ENCODE measurements at places on chromosomes 16 and 17.

GRCh38 chr17:52048137-52048898 is 110.2 kb downstream of the CA10 start:
- no peak for DNase-seq

- no peak for DNase-seq
Measured at GRCh38 chr16:1534021-1535020, 855 bp downstream of the TMEM204 start.

DNA sequence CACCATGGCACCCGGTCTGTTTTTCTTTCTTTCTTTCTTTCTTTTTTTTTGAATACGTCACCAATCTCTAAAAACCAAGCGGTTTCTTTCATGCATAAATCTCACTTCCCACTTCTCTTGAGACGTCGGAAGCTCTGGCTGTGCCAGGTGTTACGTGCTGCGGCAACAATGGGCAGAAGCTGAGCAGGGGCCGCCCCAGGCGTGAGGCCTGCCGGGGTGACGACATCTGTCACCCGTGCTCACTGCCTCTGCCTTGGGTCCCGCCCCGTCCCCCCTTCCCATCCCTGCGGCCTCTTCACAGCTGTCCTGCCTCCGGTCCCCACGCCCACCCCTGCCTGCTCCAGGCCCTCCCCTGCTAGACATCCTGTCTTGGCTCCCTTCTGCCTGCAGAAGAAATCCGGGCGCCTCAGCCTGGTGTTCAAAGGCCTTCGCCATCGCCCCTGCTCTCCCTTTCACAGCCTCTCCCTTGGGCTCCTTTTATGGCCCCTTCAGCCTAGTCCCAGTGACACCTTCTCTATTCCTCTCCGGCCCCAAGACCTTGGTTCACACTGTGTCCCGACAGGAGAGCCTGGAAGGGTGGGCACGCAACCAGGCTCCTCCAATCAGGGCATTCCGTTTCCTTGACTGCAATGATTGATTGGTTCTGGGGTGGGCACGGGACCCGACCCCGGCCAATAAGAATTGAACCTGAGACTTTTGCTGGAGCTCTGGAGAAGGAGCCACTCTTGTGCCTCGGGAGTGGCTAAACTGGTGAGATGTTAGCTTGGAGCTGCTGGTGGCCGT is 4.8 kb downstream of the P2RX1 start:
- peak; percentile 65 for DNase-seq

- DNase-seq = no peak
Measured at GRCh38 chr16:70396246-70396904, 42.5 kb downstream of the ST3GAL2 start.

DNA sequence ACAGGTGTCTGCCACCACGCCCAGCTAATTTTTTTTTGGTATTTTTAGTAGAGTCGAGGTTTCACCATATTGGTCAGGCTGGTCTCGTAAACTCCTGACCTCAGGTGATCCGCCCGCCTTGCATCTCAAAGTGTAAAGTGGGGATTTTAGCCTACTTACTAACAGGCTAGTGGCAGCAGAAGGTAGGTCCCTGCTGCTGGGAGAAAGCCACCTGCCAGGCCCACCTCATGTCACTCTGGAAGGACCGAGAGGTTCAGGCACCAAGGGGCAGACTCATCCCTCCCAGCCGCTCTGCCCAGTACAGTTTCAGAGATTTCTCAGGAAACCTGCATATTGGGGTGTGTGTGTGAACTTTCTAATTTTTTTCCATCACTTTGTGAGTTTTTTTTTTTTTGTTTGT is 2.1 kb upstream of the RCVRN start:
- no peak for DNase-seq

GRCh38 chr17:7080456-7081041 is 498 bp upstream of the CLEC10A start:
- DNase-seq = no peak

- no peak for DNase-seq
Measured at GRCh38 chr16:73057291-73058210, 9.6 kb upstream of the ZFHX3 start.

- no peak for DNase-seq
Measured at GRCh38 chr17:39671651-39672521, 3.6 kb downstream of the PNMT start.

DNA sequence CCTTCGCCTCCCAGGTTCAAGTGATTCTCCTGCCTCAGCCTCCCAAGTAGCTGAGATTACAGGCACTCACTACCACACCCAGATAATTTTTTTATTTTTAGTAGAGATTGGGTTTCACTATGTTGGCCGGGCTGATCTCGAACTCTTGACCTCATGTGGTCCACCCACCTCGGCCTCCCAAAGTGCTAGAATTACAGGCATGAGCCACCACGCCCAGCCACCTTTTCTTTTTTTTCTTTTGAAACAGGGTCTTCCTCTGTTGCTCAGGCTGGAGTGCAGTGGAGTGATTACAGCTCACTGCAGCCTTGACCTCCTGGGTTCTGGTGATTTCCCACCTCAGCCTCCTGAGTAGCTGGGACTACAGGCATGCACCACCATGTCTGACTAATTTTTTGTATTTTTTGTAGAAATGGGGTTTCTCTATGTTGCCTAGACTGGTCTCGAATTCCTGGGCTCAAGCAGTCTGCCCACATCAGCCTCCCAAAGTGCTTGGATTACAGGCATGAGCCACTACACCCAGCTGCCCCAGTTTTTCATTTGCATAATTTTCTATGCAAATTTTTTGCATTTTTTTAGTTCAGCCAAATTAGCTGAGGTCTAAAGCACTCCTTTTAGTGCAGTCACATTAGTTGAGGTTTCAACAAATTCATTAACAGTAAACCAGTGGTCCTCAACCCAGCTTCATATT is 11.3 kb downstream of the WWP2 start:
- no peak for DNase-seq

DNA sequence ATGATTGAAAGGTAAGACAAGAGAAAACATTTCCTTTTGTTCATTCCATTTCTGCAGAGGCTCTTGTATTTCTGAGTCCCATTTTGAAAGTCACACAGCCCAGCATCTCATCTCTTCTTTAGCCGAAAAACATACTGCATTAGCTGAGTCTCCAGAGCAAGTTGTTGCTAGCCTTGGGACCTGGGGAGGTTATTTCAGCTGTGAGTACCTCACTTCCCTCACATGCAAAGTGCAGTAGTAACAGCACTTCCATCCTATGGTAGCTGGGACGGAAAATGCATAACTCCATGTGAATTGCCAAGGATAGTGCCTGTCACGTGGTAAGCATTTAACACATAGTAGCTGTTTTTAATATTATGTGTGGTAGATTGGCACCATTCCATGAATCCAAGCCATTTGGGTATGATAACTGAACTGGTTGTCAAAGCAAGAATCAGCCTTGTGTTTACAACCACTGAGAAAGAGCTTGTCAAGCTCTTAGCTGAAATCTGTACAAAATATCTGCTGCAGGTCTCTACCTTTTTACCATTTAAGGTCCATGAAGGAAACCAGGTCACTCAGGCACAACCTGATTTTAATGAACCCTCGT is 345.7 kb downstream of the CDH13 start:
- no peak for DNase-seq

DNA sequence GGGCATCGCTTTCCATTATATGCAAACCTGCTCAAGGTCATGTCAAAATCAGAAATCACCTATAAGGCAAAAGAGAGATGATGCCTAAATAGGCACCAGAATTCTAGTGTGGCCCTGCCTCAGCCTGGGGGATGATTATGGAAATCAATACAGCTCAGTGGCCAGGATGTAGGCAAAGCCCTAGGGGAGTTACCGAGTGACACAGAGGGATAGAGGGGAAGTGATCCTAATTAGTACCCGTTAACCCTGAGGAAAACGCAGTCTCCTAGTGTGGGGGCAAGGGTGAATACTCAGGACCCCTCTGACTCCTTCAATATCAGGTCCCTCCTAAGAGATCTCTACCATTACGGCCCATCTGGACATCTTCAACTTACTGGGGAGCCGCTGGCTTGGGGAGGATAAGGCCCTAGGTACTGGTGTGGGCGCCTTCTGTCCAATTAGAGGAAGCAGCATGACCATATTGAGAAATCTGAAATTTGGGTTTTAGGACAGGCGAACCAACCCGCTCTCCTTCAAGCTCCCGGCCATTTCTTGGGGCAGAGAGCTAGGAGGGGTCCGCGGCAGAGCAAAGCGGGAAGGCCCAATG is 725 bp downstream of the NT5C3B start:
- no peak for DNase-seq

GRCh38 chr17:9199571-9200551 is 178.6 kb downstream of the NTN1 start:
- DNase-seq = no peak

DNA sequence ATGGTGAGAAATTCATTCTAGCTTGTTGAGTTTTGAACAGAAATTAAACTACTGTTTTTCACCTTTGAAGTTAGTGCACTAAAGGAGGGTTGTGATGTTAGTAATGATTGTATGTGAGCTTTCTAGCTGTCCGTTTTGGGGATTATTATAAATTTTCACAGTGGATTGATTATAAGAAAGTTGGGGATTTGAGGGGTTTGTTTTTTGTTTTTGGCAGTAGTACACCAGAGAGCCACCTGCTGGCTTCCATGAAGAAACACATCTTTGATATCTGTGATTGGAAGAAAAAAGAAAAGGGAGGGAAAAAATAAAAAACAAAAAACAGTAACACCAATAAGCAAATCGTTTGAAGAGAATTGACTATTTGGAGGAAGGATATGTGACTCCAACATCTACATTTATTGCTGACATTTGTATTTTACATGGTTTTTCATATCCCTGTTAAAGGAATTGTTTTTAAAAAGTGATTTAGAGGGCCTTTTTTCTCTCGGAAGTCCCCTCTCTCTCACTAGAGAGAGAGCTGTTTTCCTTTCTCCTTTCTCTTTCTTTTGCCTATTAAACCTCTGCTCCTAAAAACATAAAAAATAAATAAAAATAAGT is 1469.5 kb upstream of the GOT2 start:
- DNase-seq = no peak

GRCh38 chr17:8145811-8146210 is 6.4 kb downstream of the PER1 start:
- DNase-seq = no peak

DNA sequence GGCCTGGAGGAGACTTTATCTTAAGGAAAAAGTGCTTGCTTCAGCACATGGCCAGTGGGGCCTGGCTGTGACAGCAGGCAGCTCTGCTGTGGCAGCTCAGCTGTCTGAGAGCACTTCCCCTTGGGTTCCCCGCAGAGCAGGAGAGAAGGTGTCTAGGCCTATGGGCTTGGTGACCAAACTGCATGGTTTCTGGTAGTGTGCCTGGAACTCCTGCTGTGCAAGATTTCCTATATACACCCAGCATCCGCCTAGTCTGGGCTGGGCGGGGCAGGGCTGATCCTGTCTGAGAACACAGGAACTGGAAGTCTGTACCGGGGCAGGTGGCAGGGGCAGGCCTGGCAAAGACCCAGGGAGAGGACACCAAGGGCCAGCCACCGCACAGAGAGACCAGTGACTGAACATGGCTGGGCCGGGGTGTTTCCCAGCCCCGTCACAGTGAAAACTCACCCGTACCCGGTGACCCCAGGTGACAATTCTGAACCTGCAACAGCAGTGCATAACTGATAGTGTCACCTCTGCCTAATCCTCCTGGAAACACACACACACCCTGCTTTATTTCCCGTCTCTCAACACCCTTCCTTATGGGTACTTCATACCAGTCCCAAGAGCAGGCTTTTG is 39.3 kb downstream of the CHD9 start:
- no peak for DNase-seq

GRCh38 chr16:17776888-17777287 is 306.1 kb upstream of the XYLT1 start:
- no peak for DNase-seq

DNA sequence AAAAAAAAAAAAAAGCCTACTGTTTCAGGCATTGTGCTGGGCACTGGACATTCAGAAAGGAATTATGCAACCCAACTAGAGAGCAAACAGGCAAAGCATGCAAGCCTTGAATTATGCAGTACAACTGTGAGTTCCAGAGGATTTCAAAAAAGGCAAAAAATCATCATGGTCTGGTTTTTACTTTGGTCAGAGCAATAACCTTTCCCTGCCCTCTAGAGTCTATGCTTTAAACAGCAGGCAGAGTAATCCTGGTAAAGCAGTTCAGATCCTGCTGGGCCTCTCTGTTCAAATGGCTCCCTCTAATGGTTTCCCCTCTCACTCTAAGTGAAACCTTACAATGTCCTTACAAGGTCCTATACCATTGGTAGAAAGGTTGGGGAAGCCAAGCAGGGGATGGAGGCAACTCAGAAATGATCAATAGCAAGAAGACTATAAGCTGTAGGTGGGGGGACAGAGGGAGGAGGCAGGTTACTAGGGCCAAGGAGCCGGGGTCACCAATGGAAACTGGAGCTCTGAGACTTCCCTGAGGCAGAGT is 4.6 kb upstream of the TAF15 start:
- DNase-seq = no peak

- DNase-seq = no peak
Measured at GRCh38 chr17:6497496-6498221, 53.4 kb downstream of the PIMREG start.

DNA sequence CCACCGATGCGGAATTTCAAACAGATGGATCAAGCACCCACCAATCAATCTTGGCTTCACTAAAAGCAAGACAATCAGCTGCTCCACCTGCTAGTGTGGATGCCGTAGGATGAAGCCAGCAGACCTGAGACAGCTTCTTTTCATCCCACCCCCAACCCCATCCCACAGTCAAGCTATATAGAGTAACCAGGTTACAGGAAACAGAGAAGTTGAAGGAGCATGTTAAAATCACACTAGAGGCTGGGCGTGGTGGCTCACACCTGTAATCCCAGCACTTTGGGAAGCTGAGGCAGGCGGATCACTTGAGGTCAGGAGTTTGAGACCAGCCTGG is 37.7 kb downstream of the CMTM4 start:
- DNase-seq = no peak

GRCh38 chr16:27238016-27238587 is 30.5 kb downstream of the NSMCE1 start:
- DNase-seq = no peak

GRCh38 chr17:62859146-62859545 is 51.0 kb upstream of the MARCHF10 start:
- DNase-seq = no peak

DNA sequence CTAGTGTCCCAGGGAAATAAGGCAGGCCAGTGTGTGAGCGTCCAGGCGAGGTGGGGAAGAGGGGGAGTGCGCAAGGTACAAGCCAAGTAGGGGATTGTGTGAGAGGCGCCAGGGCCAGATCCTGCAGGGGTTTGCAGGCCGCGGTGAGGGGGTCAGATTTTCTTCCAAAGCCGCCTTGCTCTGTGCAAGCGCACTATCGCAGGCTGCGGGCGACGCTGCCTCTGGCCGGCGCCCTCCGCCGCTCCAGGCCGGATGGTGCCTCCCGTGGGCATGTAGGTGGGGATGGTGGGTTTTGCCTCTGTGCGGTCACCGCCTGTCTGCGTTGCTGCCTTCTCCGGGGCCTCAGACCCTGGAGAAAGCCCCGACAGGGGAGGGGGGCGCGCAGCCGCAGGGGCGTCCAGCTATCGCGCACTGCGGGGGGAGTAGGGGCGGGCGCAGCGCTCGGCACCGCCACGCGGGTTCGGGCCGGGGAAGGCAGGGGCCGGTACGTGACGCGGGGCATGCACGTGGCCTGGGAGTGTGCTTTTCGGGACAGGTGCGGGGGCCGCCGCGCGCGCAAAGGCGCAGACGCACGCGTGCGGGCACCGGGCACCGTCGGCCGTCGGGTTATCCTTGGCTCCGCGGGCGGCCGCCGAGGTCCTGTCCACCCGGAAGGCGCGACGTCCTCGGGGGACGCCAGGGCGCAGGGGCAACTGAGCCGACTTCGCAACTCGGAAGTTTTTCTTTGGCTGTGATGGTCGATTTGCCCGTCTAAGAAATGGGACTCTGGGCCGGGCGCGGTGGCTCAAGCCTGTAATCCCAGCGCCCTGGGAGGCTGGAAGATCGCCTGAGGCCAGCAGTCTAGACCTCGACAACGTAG is 1.1 kb upstream of the HAPSTR1 start:
- DNase-seq = no peak

GRCh38 chr16:54417384-54417783 is 130.8 kb upstream of the IRX3 start:
- no peak for DNase-seq

Measured in stimulated activated CD4-positive, alpha-beta T cell treated with anti-CD3 and anti-CD28 coated beads, Interleukin-12 subunit alpha, Interleukin-12 subunit beta, amount 100 ng/mL, for 24 hours (primary cell).